Activated CD8-positive, alpha-beta memory T cell treated with anti-CD3 and anti-CD28 coated beads for 1 hour (primary cell): ENCODE measurements at places on chromosomes 12 and 14.

- DNase-seq: no peak
These were observed 56.7 kb downstream of the FBRSL1 start for GRCh38 chr12:132546647-132547046.

GRCh38 chr12:96224219-96224615 is 30.0 kb downstream of the ELK3 start:
- no peak for DNase-seq

DNA sequence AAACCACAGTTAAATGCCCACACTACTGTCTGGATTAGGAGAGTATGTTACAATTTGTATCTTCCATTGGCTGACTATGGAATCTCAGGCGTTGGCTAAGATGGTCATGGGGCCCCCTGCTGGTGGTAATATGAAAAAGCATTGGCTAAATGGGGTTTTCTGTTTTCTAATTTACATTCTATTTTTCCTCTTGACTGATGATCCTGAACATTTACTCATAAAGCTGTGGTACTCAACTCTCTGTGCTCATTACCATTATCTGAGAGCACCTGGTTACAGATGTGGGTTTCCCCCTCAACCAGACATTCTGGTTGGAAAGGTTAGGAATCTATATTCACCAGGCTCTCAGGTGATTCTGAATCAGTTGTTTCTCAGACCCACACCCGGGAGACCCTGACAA is 64.8 kb downstream of the WSCD2 start:
- no peak for DNase-seq

- DNase-seq: no peak
These were observed 16.2 kb downstream of the ACIN1 start for GRCh38 chr14:23078692-23079116.

- DNase-seq: no peak
These were observed 218.4 kb downstream of the SOX5 start for GRCh38 chr12:23731035-23731434.

DNA sequence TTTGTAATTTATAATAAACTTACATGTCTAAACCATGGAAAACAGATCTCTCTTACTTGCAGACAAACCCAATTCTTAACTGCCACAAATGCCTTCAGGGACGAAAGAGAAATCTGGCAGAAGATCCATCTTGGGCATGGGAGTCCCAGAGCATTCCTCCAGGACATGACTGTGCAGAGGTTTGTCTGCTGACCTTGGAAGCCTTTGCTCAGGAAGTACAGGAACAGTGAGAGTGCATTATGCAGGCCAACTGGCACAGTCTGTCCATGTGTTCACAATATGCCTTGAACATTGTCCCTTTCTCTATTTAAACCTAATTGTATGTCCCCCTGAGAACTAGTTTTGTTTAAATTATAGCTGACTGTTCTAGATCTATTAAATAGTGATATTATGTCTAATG is 467.1 kb downstream of the ATP23 start:
- no peak for DNase-seq
